ENCODE measurements at places on chromosomes 12 and 14.
A peak's percentile ranks its signal among the peaks of the same experiment; 100 is the strongest.

DNA sequence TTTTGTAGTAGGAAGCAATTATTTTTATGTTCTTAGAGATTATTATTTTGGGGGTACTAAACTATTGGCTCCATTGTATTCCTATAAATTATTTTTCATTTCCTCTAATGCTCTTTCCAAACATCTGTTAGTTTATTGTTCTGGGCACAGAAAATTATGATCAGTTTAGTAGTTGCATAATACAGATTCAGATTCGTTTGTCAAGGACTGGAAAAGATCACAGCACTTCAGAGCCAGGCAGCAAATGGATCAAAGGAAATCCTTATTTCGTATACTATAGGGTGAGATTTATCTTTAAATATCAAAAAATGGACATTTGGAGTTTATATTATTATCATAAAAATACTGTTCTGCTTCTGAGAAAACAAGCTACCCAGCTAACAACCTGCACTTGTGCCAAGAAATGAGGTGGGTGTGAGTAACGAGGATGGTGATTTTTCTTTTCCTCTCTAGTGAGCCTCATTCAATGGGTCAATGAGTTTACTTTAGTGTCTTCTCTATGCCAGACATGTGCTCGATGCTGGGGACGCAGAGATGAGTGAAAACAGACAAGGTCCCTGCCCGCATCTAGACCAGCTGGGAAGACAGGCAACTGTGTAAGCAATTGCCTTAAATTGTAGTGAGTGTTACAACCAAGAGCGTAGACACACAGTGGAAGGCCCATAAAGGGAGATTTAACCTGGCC is 208.6 kb upstream of the PLXNC1 start:
- no peak for DNase-seq

GRCh38 chr14:53751650-53752049 is 205.0 kb downstream of the BMP4 start:
- DNase-seq, result no peak

- DNase-seq, result no peak
Observed at GRCh38 chr14:64394423-64394822, 6.3 kb downstream of the MTHFD1 start.

DNA sequence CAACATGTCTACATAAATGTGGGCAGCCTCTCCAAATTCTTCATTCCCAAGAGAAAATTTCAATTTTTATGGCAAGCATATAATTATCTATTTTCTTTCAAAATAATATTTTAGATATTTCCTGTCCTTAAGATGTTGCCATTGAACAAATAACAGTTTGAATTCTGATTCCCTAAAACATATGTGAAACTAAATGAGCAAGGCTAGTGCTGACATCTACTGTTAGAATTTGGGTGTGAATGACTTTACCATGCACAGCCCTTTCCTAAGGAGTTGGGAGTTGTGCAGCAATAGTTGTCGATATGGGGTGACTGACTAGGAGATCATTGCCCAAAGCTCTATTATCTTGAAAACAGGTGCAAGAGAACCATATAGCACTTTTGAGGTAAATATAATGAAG is 108.2 kb upstream of the SLC38A4 start:
- no peak for DNase-seq

GRCh38 chr12:124497039-124497438 is 70.4 kb downstream of the NCOR2 start:
- no peak for DNase-seq

- no peak for DNase-seq
Observed at GRCh38 chr12:85558684-85559083, 277.5 kb downstream of the RASSF9 start.

DNA sequence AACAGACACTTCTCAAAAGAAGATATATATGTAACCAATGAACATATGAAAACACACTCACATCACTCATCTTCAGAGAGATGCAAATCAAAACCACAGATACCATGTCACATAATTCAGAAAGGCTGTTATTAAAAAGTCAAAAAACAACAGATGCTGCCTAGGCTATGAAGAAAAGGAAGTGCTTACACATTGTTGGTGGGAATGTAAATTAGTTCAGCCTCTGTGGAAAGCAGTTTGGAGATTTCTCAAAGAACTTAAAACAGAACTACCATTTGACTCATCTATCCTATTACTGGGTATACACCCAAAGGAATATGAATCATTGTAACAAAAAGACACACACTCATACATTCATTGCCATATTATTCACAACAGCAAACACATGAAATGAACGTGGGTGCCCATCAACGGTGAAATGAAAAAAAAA is 35.1 kb downstream of the EIF2S3B start:
- DNase-seq, result no peak

GRCh38 chr12:93059925-93060665 is 131.0 kb upstream of the EEA1 start:
- no peak for DNase-seq

GRCh38 chr12:9634177-9634803 is 26.6 kb upstream of the KLRB1 start:
- DNase-seq, result no peak

- DNase-seq, result no peak
Observed at GRCh38 chr12:78863482-78864402, 832 bp upstream of the SYT1 start.

DNA sequence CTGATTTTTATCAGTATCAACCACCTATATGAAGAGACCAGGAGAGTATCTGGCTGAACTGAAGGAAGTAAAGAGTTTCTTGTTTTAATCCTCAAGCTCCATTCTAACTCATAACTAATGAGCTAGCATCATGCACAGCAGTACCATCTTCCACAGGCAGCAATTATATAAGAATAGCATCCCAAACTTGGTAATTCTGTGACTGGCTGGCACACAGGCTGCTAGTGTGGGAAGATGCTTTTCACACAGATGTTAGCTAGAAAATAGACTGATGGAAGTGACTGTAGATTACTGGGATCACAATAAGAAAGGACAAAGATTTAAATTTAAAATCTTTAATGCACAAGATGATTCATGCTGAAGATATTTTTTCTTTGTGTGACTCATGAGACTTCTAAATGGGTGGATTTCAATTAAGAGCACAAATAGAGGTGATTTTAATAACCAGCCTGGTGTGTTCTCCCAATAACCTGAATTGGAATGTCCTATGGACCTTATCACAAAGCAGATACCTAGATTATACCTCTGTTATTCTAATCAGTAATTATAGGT is 417.7 kb upstream of the ATXN7L3B start:
- no peak for DNase-seq

GRCh38 chr14:26400373-26400772 is 197.5 kb downstream of the NOVA1 start:
- no peak for DNase-seq

GRCh38 chr14:96037891-96038557 is 1.1 kb upstream of the C14orf132 start:
- no peak for DNase-seq

DNA sequence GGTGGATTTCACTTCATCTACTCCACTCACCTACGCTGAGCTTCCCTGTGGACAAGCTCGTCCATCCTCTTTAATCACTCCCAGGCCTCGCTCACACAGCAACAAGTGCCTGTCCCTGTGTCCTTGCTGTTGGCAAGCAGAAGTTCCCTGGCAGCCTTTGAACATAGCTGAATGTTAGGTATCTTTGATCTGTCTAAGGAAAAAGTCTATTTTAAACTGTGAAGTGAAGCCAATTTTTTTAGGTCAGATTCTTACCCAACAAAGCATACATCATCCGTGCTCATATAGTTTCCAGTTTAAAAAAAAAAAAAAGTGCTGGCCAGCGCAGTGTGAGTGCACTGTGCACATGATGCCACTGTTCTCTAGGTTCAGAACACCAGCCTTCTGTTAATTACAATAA is 36.3 kb downstream of the PPP2R5C start:
- no peak for DNase-seq

- DNase-seq, result peak; percentile 35
Observed at GRCh38 chr12:123148655-123149054, 2.2 kb downstream of the PITPNM2 start.

GRCh38 chr14:74945852-74946658 is 9.3 kb downstream of the PGF start:
- peak; percentile 75 for DNase-seq

- no peak for DNase-seq
Observed at GRCh38 chr12:79008591-79008990, 144.0 kb downstream of the SYT1 start.

GRCh38 chr12:67354966-67355365 is 85.8 kb downstream of the CAND1 start:
- no peak for DNase-seq

GRCh38 chr14:38302966-38303365 is 47.1 kb upstream of the CLEC14A start:
- no peak for DNase-seq

All from left lobe of liver (tissue), 2 donors.